Stimulated activated CD4-positive, alpha-beta T cell treated with anti-CD3 and anti-CD28 coated beads, TNF-alpha, amount 100 ng/mL, for 24 hours (primary cell): ENCODE measurements at places on chromosomes 1 and 21.

DNA sequence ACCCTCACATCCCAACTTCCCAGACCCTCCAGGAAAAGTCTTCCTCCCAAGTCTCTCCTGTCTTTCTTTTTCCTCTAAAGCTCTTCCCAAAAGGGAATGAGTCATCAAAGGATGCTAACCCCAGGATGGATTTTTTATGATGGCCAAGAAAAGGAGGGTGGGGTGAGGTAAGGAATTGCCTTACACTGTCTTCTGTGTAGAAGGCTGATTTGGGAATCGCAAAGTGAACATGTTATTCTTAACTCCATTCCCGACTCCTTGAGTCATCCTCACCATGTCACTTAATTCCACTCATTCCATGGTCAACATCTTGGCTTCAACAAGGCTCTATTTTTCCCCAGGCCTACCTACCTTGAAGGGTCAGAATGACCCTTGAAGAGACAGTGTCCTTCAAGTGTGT is 44.0 kb downstream of the TBX15 start:
- DNase-seq, result no peak

- DNase-seq, result no peak
These were observed 2.7 kb upstream of the NHLH1 start for GRCh38 chr1:160363951-160364735.

DNA sequence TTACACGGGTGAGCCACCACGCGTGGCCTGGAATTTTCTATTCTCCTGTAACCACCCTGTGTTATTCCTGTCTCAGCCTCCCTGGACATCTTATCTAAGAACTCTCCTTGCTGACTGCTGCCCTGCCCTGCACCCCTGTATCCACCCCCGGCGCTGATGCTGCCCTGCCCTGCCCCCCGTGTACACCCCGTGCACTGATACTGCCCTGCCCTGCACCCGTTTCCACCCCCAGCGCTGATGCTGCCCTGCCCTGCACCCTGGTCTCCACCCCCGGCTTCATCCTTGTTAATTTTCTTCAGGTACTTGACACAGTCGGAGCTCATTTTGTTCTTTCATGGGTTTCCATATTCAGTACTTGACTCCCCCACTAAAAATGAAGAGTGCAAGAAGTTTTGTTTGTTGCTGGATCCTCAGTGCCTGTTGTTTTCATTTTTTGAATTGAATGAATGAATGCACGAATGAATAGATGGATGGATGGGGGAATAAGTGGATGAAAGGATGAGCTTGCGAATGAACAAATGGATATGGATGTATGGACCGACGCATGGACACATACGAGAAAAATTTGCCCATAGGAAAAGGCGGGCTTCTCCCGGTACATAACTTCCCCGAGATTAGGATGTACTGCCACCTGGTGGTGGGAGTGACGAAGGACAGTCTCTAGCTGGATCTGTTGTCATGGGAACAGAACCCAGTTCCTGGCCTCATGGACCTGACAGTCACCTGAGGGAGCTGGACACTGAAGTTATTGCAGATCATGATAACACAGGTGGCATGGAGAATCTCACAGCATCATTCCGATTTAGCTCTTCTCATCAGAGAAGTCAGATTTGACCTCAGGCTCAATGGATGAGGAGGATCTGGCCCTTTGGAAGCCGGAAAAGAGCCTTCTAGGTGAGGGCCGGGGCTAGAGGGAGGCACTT is 14.9 kb downstream of the AADACL4 start:
- DNase-seq, result peak; percentile 56

GRCh38 chr21:43811262-43812105 is 22.1 kb downstream of the RRP1 start:
- DNase-seq, result no peak

- DNase-seq, result no peak
These were observed 75.9 kb downstream of the CAMTA1 start for GRCh38 chr1:6861075-6861724.

GRCh38 chr1:17553975-17554700 is 14.6 kb downstream of the ARHGEF10L start:
- DNase-seq, result no peak

DNA sequence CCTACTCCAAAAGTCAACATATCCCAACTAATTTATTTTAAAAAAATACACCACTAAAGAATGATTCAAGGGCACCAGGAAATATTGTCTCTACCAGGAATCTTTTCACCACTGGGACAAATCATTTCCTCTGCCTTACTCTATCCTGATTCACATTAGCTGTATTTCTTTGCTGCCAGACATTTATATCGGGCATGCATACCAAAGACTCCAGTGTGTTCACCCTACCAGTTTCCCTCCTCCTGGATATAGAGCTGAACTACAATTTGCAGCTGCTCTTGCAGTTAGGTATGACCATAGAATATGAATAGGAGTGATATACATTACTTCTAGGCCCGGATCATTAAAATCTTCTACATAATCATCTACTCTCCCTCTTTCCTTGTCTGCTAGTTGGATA is 7.6 kb downstream of the KCNJ6 start:
- DNase-seq, result no peak

- DNase-seq, result no peak
These were observed 101.4 kb downstream of the LHX9 start for GRCh38 chr1:198018529-198018928.

- no peak for DNase-seq
These were observed 35.5 kb downstream of the CACHD1 start for GRCh38 chr1:64505232-64505943.

DNA sequence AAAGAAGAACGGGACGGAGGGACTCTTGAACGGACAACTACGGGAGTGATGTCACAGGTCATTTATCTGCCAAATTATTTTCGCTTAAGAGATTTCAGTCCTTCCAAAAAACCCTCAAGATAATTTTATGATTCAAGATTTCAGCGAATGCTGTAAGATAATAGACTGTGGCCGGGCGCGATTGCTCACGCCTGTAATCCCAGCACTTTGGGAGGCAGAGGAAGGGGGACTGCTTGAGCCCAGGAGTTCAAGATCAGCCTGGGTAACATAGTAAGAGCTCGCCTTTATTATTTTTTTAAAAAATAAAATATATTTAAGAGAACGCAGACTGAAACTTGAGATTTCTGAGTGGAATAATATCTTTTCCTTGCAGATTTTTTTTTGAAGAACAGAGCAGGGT is 609 bp downstream of the RWDD2B start:
- no peak for DNase-seq

GRCh38 chr21:38081708-38082107 is 165.5 kb upstream of the KCNJ6 start:
- no peak for DNase-seq

DNA sequence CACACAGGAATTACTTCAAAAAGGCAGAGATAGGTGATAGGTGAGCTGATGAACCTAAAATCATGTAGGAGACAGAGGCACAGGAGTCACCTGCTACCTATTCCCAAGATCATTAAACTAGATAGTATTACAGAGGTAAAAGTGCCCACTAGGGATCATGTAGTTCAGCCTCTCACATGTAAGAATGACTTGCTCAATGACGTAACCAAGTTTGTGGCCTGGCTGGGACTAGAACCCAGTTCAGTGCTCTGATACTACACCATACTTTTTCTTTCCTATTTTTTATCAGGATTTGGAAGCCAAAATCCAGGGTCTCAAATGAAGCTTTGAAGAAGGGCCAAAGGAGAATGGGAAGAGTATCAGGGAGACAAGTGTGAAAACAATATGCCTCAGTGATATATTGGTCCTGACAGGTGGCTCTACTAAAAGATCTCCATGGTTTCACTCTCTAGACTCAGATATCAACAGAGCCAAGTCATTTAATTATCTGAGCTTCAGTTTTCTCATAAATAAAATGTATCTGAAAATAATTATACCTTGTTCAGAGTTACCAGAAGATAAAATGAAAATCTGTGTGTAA is 87.3 kb upstream of the SLFNL1 start:
- DNase-seq, result no peak

DNA sequence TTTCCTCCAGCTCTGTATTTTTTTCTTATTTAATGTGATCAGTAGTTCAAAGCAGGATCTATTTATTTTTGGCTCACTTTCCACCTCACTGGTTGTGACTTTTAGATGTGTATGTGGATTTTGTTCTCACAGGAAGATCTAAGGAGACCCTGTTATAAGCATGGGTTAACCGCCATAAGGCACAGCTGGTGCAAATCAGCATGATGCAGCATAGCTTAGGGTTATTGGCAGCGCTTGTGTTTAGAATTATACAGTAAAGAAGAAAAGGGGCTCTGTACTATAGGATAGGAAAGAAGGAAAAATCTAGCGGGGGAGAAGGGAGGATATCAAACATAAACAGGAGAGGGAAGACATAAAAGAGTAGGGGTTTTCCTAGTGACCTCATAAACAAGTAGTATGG is 26.9 kb upstream of the RGL1 start:
- no peak for DNase-seq

DNA sequence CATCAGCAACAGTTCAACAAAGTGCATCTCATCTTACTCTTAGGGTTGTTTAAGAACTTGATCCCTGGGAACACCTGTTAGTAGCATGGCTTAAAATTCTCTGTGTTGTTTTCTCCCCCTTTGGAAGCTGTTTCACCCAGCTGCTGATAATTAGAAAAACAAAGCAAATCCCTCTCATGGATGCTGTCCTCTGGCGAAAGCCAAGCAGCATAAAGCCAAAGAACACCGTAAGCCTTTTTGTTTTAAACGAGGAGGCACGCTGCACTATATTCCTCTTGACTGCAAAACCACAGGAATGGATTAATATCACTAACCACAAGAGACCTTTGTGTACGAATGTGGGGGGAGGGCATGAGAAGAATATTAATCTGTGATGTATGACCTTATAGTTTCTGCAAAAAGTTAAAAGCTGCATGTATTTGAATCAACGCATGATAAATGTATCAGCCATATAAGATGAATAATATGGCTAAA is 923.2 kb downstream of the LTN1 start:
- DNase-seq, result no peak

DNA sequence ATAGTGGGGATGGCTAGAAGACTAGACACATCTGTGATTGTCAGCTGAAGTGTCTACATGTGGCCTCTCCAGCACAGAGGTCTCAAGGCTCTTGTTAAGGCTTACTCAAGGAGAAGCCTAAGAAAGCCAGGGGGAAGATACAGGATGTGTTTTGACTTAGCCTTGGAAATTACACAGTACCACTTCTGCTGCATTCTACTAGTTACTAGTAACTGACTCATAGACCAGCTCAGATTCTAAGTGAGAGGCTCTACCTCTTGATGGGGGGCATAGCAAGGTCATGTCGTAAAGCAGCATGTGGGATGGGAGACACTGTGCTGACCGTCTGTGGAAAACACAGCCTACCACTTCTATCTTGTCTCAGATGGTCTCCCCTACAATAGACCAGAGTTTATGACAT is 99.5 kb downstream of the UBE2U start:
- DNase-seq, result no peak

GRCh38 chr1:79679916-79680315 is 673.4 kb upstream of the ADGRL4 start:
- DNase-seq, result no peak

- DNase-seq, result no peak
These were observed 63.6 kb upstream of the TNFSF18 start for GRCh38 chr1:173114346-173114745.

- DNase-seq, result no peak
These were observed 219.3 kb downstream of the C1orf94 start for GRCh38 chr1:34396042-34396441.

GRCh38 chr1:85603086-85603880 is 22.7 kb downstream of the CCN1 start:
- DNase-seq, result no peak

DNA sequence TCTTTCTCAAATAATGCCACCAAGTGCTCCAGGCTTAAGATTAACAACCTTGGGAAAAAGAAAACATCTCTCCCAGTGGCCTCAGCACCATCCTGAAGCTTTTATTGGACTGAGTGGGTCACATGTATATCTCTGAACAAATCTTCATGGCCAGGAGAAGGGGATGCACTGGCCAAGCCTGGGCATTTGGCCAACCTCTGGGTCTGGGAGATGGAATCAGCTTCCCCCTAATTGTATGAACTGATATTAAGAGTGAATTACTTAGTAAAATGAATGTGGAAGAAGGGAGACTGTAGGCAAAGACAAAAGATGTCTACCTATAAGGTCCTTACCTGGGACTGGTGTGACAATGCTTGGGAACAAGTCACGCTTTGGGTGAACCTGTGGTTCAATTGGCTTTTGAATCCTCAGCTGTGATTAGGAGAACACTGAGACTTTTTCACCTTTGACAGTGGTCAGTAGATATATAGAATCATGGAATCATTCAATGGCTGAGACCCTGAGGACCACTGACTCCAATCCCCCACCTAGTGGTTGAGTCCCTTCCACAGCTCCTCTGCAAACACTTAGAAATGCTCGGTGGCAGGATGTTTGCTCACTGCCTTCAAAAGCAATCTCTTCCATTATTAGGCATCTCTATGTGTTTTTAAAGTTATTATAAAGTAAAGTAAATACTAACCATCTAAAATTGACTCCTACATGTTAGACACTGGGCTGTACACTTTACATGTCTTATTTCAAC is 102.6 kb upstream of the ATP1A1 start:
- no peak for DNase-seq

DNA sequence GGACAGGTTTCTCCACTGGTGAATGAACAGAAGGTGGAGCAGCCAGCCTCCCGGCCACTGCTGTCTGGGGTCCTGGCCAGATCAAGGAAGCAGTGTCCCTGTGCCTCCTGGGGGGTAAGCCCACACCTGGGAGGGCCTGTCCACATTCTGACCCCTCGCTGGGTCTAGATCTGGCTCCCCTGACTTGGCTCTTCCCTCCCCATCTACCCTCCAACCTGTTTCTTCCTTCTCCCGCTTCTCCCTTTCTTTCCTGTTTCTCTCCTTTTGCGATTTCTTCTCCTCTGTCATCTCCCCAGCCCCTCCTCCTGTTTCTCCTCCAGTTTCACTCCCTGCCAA is 378 bp downstream of the RORC start:
- no peak for DNase-seq

GRCh38 chr1:117176579-117176978 is 34.1 kb downstream of the VTCN1 start:
- DNase-seq, result no peak

DNA sequence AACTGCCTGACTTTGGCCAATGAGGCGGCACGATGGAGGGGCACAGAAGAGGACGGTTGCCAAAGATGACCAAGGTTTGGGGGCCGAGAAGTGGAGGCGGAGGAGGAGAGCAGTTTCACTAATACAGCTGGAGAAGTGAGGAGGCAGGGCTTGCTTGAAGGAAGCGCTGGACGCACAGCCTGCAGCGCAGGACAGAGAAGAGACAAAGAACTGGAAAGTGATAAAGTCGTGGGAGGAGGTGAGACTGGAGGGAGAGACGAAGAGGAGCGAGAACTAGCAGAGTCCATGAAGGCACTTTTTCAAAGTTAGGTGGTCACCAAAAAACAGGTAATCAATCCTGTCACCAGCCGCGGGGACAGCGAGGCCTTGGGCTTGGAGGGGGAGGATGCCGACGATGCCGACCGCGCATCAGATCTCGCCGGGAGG is 771 bp downstream of the PACC1 start:
- no peak for DNase-seq

GRCh38 chr21:41953831-41954653 is at the start of gene C2CD2:
C2CD2 (minus strand) TSS chr21:41954018; CDS start chr21:41953648, 370 bp downstream.
- no peak for DNase-seq

DNA sequence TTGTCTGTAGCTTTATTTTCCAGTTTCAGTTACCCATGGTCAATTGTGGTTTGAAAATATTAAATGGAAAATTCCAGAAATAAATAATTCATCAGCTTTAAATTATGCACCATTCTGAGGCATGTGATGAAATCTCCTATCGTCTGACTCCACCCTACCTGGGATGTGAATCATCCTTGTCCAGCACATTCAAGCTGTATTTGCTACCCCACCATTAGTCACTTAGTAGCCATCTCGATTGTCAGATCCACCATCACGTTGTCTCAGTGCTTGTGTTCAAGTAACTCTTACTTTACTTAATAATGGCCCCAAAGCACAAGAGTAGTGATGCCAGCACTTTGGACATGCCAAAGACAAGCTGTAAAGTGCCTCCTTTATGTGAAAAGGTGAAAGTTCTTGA is 4.0 kb downstream of the STPG1 start:
- DNase-seq, result no peak
